Fibroblast of skin of right quadriceps (primary cell): ENCODE measurements at places on chromosomes 11 and 22.
A peak's percentile ranks its signal among the peaks of the same experiment; 100 is the strongest.

DNA sequence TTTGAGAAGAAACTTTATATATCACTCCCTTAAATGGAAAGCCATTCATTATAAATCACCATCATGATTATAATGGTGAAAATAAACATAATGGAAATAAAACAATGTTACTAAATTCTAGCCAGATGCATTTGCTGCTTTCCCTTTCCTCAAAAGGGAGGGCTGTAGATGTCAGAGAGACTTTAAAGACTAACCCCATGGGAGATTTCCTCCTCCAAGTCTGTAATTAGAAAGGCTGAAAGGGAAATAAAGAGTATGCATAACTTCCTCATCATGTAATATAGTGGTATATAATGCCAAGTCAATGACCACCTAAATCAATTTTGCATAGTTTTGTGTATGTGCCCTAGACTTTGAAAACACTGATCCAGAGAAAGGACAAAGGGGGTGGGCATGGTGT is 6.4 kb downstream of the CD6 start:
- DNase-seq: no peak

DNA sequence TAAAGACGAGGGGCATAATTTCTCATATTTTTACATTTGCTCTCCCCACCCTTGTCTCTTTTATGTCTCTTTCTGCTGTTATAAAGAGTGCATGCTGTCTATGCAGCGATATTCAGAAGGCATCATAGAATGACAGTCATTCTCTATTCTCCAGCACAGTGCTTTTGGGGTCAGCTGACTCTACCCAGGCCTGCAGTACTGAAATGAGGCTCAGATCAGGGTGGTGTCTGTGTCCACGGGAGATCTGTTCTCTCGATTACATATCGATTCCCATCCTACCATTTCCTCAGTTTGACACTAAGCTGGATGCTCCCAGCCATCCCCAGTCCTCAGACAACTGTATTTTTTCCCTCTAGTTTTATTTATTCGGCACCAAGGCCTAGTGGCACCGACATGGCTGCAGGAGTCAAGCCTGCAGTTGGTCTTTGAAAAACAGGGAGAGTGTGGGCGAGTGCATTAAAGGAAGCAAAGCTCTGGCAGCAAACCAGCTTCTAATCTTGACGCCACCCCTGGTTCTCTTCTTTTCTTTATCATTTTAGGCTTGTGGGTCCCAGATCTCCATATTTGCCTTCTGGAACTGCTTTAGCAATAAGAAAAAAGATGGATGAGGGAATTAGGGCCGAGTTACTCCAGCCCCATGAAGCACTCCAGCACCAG is 71.6 kb upstream of the PICALM start:
- DNase-seq: no peak

GRCh38 chr11:64314805-64315561 is 2.4 kb downstream of the TRMT112 start:
- DNase-seq: no peak

- DNase-seq: peak; percentile 24
Observed at GRCh38 chr11:123653827-123654565, 428 bp downstream of the SCN3B start.
